KBM-7 (cell line): ENCODE measurements at places on chromosomes 13 and 19.

GRCh38 chr19:55112777-55113569, 4.5 kb downstream of the PPP1R12C start:
- DNase-seq, result no peak

GRCh38 chr13:26708007-26708297, 52.6 kb downstream of the GPR12 start:
- DNase-seq, result no peak

GRCh38 chr13:20369886-20370361, 137.8 kb upstream of the GJB6 start:
- no peak for DNase-seq

GRCh38 chr19:13036366-13036976, 41.2 kb downstream of the NFIX start:
- no peak for DNase-seq

DNA sequence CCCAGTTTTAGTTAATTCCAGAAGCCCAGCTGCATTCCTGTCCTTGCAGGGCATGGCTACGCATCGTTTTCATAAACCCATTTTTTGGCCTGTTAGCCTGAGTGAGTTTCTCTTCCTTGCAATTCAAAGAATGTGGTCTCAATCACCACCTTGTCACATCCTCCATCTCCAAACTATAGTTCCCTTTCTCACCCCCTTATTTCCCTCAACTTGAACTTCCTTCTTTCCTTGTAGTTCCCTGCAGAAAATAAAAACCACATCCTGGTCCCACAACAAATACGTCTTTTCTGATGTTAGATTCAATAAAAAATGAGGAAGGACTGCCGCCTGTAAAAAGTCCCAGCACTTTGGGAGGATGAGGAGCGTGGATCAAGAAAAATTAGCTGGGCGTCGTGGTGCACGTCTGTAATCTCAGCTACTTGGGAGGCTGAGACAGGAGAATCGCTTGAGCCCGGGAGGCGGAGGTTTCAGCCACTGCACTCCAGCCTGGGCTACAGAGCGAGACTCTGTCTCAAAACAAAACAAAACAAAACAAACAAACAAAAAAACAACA, 13.2 kb downstream of the ADGRE3 start:
- peak; percentile 80 for DNase-seq

GRCh38 chr13:48138270-48138669, 43.4 kb upstream of the MED4 start:
- no peak for DNase-seq

- DNase-seq, result no peak
Observed at GRCh38 chr19:13615890-13616289, 109.6 kb upstream of the CACNA1A start.

DNA sequence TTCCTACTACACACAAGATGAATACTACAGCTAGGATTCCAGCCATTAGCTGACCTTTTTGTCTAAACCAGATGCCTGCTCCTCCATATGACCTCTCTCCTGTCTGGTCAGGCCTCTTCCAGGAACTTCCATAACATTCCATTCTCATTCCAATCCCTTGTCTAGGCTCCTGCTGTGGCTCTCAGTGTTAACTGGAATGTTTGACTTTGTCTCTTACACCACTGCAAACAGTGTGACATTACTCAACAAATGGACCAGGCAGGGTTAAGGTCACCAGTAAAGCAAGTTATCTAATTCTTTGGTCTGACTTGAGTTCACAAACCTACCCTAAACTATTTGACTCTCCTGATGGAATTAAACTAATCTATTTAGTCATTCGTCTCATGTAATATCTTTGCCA, 2.1 kb upstream of the GPC6 start:
- no peak for DNase-seq

GRCh38 chr19:10214784-10215183, 16.3 kb downstream of the S1PR2 start:
- no peak for DNase-seq

GRCh38 chr19:4007836-4008539, 452 bp downstream of the PIAS4 start:
- DNase-seq, result peak; percentile 24

DNA sequence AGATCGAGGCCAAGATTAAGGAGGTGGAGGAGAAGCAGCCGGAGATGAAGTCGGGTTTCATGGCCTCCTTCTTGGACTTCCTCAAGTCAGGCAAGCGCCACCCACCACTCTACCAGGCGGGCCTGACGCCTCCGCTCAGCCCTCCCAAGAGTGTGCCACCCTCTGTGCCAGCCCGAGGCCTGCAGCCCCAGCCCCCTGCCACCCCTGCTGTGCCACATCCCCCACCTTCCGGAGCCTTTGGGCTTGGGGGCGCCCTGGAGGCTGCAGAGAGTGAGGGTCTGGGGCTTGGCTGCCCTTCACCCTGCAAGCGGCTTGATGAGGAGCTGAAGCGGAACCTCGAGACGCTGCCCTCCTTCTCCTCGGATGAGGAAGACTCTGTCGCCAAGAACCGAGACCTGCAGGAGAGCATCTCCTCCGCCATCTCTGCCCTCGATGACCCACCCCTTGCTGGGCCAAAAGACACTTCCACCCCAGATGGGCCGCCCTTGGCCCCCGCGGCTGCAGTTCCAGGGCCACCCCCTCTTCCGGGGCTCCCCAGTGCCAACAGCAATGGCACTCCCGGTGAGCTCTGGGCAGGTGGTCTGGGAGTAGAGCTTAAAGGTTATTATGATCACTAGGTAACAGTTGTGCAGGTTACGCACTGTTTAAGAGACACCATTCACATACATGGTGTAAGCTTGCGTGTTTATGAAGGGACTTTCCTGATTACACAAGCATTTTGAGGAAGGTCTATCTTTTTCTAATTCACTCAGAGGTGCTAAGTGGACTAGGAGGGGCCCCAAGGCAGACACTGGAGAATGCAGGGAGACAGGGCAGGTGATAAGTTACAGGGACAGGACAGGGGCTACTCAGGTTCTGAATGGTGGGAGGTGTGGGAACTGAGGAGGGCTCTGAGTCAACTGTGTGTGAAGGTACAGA, 8.7 kb downstream of the PRR12 start:
- DNase-seq, result no peak

GRCh38 chr13:26785838-26786630, 25.4 kb upstream of the GPR12 start:
- DNase-seq, result peak; percentile 87

DNA sequence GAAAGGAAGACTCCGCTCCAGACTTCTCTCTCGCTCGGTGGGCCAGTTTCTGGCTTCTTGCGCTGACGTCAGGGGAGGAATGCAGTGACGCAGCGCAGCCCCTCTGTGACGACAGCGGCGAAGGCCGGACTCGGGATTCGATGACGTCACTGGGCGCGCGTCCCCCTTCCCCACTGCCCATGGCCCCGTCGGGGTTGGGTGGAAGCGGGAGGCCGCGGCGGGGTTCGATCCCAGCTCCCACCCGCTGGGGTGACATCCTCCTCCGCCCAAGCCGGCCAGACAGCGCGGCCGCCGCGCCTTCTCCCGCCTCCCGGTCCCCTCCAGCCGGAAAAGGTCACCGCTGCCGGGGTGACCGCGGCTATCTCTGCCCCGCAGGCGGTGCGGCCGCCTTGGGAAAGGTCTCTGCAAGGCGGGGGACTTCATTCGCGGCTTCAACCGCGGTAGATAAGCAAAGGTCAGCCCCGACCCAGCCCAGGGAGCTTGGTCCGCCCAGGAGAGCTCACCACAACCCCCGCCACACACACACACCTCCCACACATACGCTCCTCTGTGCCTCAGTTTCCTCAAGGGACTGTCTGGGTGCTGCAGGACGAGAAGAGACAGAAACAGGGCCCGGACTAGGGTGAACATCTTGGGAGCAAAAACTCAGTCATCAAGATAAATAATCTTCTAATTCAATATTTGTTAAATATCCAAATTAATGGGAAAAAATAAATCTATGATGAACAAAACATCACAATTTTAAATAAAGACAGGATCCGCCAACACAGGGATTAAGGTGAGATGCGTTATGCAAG, 844 bp upstream of the RFX1 start:
- DNase-seq, result no peak

DNA sequence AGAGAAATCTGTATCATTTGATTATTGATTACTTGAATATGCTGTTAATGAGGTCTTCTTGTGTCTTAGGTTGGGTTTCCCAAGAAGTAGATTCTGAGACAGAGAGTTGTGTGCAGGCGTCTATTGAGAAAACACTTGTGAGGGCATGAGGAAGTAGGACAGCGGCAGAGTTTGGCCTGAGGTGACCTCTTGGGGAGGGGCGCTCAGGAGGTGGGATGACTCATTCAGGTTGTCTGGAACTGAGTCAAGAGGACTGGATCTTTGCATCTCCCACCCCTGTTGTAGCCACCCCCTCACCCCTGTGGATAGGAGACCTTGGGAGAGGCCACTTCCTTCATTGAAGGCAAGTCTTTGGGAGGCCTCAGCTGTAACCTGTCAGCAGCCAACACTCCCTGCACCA, 35.2 kb upstream of the WDFY2 start:
- DNase-seq, result peak; percentile 94

- DNase-seq, result peak; percentile 88
Observed at GRCh38 chr19:46718157-46718933, 1.4 kb upstream of the PRKD2 start.

- DNase-seq, result peak; percentile 53
Observed at GRCh38 chr19:722553-723101, 13.9 kb downstream of the PALM start.

GRCh38 chr13:96824140-96824539, 170.1 kb downstream of the OXGR1 start:
- DNase-seq, result peak; percentile 34

DNA sequence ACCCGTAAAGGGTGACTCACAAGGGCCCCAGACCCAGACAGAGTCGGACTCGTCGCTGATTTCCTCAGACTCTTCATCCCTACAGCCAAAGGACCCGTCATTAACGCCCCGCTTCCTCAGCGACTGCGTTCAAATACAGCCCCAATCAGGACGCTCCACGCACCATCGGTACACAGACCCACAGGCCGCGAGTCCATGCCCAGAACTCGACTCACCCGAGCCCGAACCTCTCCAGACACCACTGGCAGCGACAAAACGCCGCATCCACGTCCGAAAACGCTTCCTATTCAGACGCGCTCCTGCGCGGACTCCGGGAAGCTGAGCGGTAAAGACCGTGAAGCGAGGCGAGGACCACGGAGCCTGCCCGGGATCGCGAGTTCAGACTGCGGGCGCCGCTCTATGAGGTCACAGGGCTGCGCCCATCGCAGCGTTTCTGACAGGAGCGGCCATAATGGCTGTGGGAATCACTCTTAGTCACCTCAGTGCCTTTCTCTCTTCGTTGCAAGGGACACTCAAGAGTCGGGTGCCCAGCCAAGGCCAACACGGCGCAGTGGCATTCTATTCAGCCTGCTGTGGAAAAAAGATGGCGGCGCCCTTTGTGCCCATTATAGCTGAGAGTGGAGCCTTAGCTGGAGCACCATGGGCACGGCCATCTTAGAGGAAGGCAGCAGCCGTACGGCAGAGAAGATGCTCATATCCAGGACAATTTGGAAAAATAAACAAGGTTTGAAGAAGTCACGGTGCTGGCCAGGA, at the start of gene ZNF614:
TSS of gene ZNF614 (minus strand) at position 353 of the 753 bp plus-strand sequence. CDS start 2,634 bp downstream, outside the sequence.
- peak; percentile 90 for DNase-seq

DNA sequence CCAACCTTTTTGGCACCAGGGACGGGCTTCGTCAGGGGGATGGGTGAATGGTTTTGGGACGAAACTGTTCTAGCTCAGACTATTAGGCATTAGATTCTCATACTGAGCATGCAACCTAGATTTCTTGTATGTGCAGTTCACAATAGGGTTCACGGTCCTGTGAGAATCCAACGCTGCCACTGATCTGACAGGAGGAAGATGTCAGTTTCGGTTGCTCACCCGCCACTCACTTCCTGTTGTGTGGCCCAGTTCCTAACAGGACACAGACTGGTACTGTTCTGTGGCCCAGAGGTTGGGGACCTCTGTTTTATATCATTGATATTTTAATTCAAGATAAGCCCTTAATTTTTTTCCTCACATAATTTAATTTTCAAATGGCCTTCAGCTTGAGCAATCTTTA, 26.7 kb upstream of the TDRD3 start:
- DNase-seq, result no peak

DNA sequence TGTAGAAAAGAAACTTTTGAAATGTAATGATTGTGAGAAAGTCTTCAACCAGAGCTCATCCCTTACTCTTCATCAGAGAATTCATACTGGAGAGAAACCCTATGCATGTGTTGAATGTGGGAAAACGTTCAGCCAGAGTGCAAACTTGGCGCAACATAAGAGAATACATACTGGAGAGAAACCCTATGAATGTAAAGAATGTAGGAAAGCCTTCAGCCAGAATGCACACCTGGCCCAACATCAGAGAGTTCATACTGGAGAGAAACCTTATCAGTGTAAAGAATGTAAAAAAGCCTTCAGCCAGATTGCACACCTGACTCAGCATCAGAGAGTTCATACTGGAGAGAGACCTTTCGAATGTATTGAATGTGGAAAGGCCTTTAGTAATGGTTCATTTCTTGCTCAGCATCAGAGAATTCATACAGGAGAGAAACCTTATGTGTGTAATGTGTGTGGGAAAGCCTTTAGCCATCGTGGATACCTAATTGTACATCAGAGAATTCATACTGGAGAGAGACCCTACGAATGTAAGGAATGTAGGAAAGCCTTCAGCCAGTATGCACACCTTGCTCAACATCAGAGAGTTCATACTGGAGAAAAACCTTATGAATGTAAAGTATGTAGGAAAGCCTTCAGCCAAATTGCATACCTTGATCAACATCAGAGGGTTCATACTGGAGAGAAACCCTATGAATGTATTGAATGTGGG, 19.3 kb downstream of the ZNF583 start:
- DNase-seq, result peak; percentile 14

GRCh38 chr13:101576977-101577376, 124.5 kb downstream of the ITGBL1 start:
- DNase-seq, result no peak

- no peak for DNase-seq
Observed at GRCh38 chr19:31666126-31666525, 316.9 kb upstream of the TSHZ3 start.

DNA sequence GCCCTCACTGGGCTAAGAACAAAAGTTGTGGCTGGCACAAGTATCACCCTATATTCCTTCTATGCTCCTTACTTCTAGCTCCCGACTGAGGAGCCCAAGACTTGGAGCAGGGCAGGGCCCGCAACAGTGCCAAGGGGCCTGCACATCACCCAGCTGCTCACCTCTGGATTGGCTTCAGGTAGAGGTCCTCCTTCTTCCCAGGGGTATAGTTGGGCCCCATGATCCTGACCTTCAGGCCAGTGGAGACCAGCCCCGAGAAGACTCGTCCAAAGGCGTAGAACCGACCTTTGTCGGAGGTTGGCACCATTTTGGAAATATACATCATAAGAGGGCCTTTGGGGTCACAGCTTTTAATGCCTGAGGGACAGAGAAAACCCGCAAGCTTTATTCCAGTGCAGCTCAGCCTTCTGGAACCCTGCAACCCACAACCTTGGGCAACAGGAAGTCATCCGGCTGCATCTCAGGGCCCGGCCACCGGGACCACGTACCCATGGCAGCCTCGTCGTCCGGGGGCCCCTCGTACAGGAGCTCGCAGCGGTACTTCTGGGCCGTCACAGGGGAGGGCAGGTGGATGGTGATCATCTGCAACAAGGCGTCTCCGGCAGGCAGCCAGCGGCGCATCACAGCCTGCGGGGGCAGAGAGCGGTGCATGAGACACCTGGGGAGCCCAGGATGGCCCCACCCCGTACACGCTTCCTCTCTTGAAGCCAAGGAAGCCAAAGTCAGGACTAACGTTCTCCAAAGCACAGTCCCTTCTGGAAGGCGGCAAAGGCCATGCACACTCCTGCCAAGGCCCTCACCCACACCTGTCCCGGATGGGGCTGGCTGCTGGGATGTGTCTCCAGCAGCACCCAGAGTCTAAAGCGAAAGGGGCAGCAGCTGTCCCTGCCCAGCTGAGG, 4.7 kb downstream of the EEF2 start:
- no peak for DNase-seq
